ENCODE measurements at places on chromosomes 3 and 15. TPM values are rescaled to one million over a fixed set of nuclear protein-coding genes. Genes with fewer than 3 reads are reported as not detected.

DNA sequence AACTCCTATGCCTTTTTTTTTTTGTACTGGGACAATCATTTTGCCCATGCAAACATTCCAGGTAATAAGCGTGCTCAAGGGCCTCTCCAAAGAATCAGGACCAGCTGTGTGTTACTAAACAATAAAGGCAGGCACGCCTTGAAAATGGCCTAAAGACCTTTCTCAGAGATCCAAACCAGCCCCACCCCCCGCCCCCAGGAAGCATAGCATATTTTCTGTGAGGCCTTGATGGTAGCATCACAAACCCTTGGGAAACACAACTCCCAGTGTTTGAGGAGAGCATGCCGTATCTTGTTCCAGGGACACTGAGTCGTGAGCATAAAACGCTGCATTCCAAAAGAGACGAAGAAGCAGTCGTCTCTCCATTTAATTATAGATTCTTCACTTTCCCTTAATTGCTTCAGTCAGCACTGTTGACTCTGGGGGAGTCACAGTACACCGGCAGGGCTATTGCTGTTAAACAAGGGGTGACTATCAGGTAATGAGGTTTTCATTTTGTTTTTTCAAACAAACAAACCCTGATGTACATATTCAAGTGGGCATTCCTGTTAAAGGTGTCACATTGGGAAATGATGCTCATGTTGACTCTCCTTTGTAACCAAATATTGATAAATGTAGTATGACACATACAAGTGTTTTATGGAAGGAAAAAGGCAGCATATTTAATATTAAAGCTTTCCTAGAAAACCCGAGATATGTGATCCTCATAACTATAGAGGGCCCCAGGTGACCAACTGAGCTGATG, 4.4 kb upstream of the TPM1 start:
- DNase-seq = no peak

DNA sequence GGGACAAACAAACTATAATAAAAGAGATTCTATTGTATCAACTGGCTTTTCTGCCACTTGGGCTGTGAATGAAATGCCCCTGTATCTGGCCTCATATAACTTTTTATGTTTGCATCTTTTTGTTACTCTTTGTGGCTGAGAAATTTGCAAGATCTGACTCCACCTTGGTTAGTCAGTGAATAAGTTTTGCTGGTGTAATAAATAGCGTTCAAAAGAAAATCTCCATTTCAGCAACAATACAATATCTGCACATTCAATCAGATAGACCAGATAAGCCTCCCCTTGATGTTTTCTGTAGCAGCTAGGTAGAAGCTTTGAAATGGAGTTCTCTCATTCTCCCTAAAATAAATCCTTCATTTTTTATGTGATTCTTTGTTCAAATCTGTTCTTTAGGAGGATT, 12.0 kb downstream of the TRAT1 start:
- DNase-seq = no peak

- no peak for DNase-seq
Measured at GRCh38 chr3:6254490-6254889, 606.4 kb upstream of the GRM7 start.

DNA sequence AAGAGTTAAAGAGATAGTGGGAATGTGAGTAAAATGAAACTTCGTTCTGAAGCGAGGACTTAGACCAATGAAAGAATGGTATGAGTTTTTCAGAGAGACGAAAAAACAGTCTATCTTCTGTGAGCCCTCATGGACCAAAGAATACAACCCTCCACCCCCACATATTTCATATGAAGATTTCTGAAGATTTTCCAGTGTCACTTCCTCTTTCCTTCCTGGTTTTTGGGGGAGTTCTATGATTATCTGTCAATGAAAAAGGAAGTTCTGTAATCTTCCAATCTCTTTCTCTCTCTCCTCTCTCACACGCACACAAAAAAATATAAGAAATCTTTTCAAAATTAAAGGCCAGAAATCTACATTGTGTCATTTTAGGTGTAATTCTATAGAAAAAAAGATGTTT, 27.7 kb downstream of the CMSS1 start:
- DNase-seq = no peak

- peak; percentile 97 for DNase-seq
Measured at GRCh38 chr15:72375846-72376581, at the start of gene HEXA. Gene HEXA (minus strand): TSS chr15:72376014. CDS start chr15:72375972, 42 bp downstream.

DNA sequence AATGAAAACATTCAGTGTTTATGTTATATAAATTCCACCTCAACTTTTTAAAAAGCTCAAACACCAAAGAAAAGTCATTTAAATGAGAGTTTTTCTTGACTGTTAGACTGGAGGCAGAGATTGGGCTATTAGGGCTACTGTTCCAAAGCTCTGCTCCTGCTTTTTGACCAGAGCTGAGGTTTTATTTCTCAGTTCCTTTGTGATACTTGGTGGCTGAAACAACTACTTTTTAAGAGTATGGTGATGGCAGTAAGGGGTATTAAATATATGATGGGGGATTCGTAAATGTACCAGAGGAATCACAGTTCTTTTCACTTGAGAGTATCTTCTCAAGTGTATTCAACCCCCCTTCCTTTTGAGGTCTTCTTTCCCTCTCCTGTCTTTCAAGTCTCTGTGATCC, 186.1 kb upstream of the CGNL1 start:
- no peak for DNase-seq

DNA sequence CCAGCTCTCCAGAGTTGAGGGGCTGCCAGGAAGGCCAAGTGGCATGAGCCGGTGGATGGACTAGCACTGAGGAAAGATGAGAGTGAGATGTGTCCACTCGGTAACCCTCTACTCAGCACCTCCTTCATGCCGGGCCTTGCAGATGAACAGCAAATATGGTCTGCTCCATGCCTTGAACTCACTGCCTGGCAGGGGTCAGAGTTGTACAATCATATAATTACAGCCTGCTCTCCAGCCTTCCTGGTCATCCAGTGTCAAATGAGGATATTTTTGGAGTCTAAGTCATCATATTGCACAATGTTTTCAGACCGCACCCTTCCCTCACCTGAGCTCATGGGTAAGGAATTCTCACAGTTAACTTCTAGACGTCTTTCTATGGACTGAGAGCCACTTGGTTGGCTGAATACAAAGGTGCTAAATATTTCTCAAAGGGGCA, 4.9 kb downstream of the MGLL start:
- no peak for DNase-seq

GRCh38 chr3:167451282-167451681, 22.6 kb downstream of the SERPINI2 start:
- DNase-seq = no peak

DNA sequence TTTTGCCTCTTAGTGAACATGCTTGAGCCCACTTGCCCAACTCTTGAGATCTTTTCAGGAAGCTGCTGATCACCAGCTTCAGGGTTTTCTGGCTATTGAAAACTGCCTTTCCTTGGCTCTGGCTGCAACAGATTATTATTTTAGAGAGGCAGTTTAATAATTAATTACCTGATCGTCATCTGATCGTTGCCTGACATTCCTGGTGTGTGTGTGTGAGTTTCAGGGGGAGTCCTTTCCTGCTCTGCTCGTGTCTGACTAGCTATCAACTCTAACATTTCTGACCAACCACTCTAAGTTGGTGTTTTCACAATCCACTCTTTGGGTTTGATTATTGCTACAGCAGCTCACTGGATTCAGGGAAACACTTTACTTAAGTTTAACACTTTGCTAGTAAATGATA, 84.3 kb upstream of the SPATA16 start:
- DNase-seq = no peak

GRCh38 chr3:157046520-157046919, 113.4 kb downstream of the CCNL1 start:
- DNase-seq = no peak

DNA sequence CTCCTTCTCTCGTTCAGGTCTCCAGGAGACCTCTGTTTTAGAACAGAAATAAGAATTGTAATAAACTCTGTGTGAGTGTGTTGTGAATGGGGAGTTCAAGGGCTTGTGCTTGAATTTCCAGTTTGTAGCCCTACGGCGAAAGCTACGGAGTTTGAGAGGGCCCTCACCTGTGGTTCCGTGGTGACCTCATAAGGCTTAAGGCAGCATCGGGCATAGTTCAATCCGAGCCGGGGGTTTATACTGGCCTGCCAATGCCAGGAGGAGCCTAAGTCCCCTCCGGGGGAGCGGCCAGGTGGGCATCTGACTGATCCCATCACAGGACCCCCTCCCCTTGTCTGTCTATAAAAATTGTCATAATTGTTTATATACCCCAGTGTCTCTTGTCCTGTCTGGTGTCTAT, 43.7 kb downstream of the ZBTB11 start:
- no peak for DNase-seq

- no peak for DNase-seq
Measured at GRCh38 chr3:54987719-54988118, 59.9 kb upstream of the LRTM1 start.

DNA sequence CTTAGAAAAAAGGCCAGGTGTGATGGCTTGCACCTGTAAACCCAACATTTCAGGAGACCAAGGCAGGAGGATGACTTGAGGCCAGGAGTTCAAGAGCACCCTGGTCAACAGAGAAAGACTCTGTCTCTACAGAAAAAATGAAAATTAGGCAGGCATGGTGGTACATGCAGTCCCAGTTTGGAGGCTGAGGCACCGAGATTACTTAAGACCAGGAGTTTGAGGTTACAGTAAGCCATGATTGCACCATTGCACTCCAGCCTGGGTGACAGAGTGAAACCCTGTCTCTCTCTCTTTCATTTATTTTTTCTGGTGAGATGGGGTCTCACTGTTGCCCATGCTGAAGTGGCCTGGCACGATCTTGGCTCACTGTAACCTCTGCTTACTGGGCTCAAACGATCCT, 24.7 kb downstream of the IP6K1 start:
- no peak for DNase-seq

DNA sequence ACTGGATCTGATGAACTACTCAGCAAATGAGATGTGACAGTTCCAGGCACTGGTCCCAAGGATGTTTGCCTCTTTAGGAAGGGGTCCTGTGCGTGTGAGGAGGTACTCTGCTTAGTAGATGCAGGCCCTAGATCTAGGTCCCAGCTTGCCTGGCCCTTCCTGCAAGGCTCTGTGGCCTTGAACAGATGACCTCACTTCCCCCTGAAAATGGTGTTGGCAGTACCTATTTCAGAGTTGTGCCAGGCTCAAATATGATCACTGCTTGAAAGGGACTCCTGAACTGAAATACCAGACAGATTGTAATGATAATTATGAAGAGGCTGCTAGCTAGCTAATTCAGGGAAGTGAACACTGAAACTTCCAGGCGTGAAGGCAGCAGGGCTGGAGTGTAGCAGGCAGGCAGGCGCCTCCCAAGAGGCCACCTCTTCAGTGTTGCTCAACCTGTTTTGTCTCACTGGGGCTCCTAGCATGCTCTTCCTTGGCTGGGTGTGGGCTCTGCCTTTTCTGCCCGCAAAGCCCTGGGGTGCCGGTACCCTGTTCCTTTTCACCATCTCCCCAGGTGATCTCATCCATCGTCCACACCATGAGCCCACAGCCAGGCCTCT, 24.1 kb upstream of the CPNE9 start:
- no peak for DNase-seq

GRCh38 chr3:155491696-155492095, 198.2 kb upstream of the STRIT1 start:
- DNase-seq = no peak

DNA sequence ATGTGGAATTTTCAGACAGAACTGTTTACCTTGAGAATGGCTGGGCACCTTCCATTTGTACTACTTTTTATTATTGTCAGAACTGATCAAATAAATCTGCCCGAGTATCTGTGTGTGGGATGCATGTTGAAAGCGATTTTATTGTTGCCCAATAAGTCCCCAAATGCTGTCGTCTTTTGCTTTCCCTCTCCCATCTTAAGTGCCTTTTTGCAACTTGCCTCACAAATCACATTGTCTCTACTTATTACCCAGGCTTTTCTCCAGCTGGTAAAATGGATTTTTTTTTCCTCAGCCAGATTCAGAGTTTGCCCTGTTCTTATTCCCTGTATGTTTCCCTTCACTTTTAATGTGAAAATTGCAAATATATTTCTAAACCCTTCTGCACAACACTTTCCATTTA, 163.1 kb downstream of the CNTN4 start:
- DNase-seq = no peak

Gene ACKR4
- 1.2 TPM for polyA plus RNA-seq

Gene GOLGA8M
- 8.7 TPM for polyA plus RNA-seq

Gene INSYN1
- polyA plus RNA-seq = 18.9 TPM

Gene ARRDC4
- 28.3 TPM for polyA plus RNA-seq

Gene HDDC3
- 12.1 TPM for polyA plus RNA-seq

Gene GALNT15
- polyA plus RNA-seq = 16.5 TPM

Gene GLDN
- polyA plus RNA-seq = 0.61 TPM
